ENCODE measurements at places on chromosomes 5 and 9. TPM values are rescaled to one million over a fixed set of nuclear protein-coding genes. Genes with fewer than 3 reads are reported as not detected.

Gene BARX1
- total RNA-seq, result 12.5 TPM

Gene SPATA31E1
- not detected for total RNA-seq

Gene DAPK1
- total RNA-seq, result 12.9 TPM

Gene OGN
- total RNA-seq, result not detected

Gene CEP72
- total RNA-seq, result 10.7 TPM

Gene IL33
- 1.2 TPM for total RNA-seq

Measured in A549 treated with CpdA at 1 μM for 4 hours (cell line).